HCEC 1CT (cell line): ENCODE measurements at places on chromosomes 2 and 18.

GRCh38 chr18:31042406-31043181, at the start of gene DSC3:
DSC3 (minus strand) TSS chr18:31042742; CDS start chr18:31042660, 82 bp downstream.
- DNase-seq: no peak

DNA sequence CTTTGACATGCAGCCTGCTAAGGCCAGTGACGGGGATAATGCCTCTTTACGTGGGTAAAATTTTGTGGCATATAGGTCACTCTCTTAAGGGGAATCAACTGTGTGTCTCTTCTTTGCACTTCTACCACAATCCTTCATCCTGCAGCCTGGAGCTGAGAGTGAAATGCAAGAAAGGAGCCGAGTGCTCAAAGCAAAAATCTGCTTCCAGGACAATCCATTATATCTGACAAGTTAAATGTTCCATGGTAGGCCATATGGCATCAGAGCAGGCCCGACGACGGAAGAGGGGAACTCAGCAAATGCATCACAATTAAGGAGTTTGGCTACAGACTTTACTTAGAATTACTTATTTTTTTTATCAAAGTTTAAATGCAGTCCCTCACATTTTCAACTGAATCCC, 171.2 kb downstream of the TCF4 start:
- no peak for DNase-seq

DNA sequence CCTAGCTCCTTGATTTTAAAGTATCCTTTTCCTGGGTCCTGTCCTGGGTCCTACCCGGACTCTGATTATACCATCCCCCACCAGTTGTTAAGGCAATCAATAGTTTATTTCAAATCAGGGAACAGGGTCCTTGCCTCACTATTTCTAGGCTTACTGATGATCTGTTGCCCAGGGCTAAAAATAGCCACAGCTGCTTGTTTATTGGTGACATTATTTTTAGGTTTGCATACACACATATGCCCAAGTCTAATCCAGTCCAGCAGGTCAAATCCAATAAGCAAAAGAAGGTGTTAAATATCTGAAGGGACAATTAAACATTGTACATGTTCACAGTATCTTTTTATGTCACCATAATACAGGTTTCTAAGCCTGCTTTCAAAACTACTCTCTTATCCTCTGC, 66.0 kb downstream of the RAB10 start:
- DNase-seq: no peak

DNA sequence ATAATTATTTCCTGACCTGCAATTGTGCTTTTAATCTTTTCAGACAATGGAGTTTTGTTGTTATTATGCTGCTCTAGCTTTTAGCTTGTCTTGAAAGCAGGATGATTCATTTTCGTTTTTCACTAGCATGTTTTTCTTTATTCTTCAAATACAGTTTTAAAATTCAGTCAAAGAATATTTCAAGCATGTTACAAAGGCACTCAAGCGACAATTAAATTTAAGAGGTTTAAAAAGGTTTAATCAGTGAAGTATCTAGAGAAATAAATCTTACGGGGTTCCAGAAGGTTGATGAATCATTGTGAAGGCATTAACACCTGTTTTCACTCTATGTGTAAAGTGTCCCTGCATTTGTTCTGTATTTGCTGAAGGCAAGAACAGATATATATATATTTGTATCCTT, 390.7 kb upstream of the TMEFF2 start:
- no peak for DNase-seq

DNA sequence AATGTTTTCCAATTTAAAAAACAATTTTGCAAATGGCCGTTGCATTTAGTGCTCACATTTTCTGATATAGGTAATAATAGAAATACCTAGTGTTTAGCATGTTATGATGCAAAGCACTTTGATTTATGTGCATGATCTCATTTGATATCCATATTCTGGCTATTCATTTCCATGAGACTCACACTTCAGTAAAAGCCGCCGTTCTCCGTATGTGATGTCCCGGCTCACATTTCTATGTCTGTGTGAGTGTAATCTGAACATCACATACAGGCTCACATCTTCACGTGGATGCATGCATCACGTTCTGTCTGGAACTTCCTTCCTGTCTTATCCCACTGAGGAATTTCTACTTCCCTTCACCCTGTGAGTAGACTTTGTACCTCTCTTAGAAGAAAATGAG, 45.8 kb downstream of the DCDC2C start:
- DNase-seq: no peak

- no peak for DNase-seq
Observed at GRCh38 chr2:43255296-43255910, 29.0 kb upstream of the ZFP36L2 start.

DNA sequence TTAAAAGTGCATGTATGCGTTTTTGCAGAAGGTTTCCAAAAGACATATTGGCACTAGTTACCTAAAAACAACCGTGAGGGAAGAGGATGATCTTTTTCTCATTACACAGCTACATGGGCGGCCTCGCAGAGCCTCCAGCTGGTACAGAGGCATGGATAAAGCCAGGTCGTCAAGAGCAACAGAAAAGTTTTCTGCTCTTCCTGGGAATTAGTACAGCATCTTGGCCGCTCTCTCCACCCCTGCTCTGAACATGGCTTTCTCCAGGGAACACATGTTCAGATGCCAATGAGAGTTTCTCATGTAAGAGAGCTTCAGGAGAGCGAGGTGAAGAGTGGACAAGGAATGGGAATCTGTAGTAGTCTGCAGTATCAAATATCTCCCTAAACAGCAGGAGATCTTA, 108.4 kb downstream of the ZEB2 start:
- DNase-seq: no peak

DNA sequence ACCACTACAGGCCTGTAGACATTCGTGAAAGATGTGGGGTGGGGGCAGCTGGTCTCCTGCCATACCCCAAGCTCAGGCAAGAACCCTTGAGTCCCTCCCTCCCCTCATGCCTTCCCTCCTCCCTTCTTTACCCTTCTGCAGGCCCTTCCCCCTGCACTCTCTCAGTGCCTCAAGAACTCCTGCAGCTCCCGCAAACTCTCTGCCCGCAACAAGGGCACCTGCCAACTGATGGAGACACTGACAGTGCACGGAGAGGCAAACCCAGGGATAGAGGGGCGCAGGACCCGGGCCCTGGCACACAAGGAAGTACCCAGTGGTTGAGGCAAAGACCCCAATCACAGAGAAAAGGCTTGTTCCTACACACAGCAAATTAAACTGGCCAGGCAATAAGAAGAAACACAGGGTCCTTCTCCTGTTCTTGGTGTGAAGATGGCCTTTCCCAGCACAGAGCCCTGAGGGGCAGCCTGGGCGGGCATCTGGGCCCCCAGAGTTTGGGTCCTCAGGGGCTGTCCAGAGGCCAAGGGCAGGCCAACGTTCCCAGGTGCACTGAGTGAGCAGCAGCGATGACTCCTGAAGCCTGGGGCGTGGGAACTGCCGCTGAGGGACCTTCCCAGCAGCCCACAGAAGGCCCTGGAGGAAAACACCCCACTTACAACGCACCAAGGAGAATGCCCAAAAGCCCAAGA, 1.6 kb downstream of the TEKT4 start:
- DNase-seq: no peak

- DNase-seq: peak; percentile 45
Observed at GRCh38 chr2:47891369-47892337, 14.6 kb downstream of the FBXO11 start.

GRCh38 chr2:119871725-119872124, 112.0 kb downstream of the PTPN4 start:
- DNase-seq: no peak

DNA sequence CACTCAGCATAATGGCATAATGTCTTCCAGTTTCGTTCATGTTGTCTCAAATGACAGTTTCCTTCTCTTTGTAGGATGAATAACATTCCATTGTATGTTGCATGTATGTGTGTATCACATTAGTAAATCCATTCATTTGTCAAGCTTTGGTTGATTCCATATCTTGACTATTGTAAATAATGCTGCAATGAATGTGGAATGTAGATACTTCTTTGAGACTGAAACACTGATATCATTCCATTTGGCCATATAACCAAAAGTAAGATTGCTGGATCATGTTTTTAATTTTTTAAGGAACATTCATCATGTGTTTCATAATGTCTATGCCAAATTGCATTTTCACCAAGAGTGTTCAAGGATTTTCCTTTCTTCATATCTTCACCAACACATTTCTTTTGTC, 1711.4 kb upstream of the PIK3C3 start:
- no peak for DNase-seq

DNA sequence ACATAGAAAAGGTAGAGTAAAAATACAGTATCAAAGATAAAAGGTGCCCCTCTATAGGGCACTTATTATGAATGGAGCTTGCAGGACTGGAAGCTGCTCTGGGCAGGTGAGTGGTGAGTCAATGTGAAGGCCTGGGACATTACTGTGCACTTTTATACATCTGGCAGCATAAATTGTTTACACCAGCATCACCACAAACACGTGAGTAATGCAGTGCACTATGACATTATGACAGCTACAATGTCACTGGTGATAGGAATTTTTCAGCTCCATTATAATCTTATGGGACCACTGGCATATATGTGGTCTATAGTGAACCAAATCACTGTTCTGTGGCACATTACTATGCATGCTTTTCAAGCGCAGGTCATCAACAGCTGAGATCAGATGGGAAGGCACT, 48.1 kb downstream of the TPGS2 start:
- peak; percentile 16 for DNase-seq

DNA sequence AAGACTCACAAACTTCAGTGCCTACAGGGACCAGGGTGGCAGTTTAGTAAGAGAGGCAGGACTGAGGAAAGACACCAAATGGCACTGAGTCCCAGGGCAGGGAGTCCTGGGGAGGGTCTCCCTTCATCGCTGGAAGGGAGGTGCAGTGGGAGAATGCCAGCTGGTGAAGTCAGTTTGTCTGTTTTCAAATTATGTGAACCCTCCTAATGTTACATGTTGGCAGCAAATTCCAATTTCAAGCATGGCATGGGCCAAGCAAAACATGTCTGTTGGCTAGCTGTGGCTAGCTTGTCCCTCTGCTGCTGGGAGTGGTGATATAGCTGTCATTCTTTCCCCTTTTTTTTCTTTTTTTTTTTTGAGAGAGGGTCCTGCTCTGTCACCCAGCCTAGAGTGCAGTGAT, 55.9 kb upstream of the HAAO start:
- DNase-seq: no peak

DNA sequence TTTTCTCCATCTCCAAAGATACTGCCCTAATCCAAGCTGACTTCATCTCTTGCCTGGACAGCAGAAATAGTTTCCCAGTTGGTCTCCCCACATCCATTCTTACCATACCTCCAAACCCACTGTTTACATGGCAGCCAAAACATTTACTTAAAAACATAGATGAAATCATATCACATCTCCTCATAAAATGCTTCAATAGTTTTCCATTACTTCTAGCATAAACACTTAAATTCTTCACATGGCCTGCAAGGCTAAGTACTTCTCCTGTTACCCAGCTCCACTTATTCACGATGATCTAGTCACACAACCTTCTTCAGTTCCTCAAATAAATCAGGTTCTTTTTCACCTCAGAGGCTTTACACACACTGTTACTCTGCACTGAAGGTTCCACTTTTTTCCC, 185.8 kb upstream of the ACVR2A start:
- peak; percentile 15 for DNase-seq

DNA sequence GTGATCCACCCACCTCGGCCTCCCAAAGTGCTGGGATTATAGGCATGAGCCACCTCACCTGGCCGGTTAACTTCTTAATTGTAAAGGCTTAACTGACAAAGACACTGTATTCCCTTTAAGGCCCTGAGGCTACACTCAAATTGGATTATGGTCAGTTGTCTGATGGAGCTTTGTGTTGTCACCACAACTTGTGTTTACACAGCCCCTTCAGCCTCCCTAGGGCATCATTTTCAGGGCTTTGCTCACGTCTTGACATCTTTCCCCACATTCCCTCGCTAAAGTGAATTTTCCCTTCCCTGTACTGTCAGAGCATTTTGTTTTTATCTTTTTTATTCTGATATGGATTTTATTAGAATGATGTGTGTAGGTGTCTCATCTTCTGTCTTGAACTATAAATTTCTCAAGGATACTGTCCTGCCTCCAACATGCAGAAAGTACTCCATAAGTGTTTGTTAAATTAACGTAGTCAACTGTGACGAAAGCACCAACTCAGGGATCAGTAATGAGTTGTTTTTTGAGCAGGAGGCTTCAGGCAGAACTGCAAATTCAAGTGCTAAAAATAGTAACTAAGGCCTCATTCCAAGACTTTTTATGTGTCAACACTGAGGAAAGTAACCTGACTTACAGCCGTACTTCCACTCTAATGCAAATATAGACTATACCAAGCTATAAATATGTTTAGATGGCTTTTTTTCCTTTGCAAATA, 77.1 kb upstream of the NARS1 start:
- DNase-seq: peak; percentile 63

- no peak for DNase-seq
Observed at GRCh38 chr2:210442878-210443277, 33.7 kb downstream of the LANCL1 start.

DNA sequence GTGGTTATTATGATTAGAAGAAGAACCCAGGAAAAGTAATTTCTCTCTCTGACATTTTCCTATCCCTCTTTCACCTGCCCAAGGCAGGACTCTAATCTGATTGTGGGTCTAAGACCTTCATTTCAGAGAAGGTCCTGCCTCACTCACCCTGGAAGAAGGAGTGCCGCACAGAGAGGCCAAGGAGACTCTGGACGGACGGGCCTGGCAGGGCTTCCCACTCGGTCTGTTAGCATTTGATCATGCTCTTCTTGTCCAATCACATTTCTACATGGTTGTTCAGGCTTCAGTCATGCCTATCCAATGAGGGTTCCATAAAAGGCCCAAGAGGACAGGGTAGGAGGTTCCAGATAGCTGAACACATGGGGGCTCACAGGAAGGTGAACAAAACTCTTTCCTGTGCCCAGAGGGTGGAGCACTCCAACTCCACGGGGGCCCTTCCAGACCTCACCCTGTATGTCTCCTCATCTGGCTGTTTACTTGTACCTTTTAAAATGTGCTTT, 27.0 kb downstream of the ZNF892 start:
- DNase-seq: no peak

- no peak for DNase-seq
Observed at GRCh38 chr2:171322928-171323327, 110.9 kb downstream of the METTL8 start.

- DNase-seq: no peak
Observed at GRCh38 chr2:10700078-10700803, 10.5 kb upstream of the NOL10 start.

- no peak for DNase-seq
Observed at GRCh38 chr2:75053484-75054112, 95.2 kb downstream of the POLE4 start.

DNA sequence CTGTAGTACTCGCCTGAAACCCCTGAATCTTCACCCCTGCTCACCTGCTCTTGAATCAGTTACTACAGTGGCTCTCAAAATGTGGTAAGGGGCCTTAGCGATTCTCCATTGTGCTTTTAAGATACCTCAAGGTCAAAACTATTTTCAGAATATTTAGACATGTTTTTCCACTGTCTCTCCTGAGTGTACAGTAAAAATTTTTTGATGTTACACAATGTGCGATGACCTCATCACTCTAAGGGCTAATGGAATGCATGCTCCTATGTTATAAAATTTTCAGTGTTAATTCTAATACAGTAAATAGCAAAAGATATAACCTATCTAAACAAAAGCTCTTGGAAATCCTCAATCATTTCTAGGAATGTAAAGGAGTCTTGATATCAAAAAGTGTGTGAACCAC, 336.9 kb upstream of the PKDCC start:
- DNase-seq: peak; percentile 15
